ENCODE measurements at places on chromosomes 7 and 10.

DNA sequence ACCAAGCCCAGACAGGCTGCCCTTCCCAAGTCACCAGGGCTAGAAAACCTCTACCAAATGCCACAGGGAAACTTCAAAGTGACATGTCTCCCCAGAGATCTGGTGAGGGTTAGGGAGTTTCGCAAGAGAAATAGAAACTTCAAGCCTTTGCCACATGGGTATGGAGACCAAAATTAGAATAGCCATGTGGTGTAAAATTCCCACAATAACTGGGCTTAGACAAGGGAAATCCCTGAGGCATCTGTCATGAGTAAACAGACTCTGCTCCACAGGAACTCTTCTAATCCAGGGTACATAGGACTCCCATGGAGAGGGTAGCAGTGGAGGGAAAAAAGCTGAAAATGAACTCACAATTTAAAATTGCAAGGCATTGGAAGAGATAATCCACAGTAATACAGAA, 14.3 kb downstream of the ADAM12 start:
- DNase-seq, result no peak

- DNase-seq, result no peak
Measured at GRCh38 chr7:151053751-151054150, 3.9 kb downstream of the CDK5 start.

- no peak for DNase-seq
Measured at GRCh38 chr7:112080441-112080840, 125.8 kb downstream of the DOCK4 start.

DNA sequence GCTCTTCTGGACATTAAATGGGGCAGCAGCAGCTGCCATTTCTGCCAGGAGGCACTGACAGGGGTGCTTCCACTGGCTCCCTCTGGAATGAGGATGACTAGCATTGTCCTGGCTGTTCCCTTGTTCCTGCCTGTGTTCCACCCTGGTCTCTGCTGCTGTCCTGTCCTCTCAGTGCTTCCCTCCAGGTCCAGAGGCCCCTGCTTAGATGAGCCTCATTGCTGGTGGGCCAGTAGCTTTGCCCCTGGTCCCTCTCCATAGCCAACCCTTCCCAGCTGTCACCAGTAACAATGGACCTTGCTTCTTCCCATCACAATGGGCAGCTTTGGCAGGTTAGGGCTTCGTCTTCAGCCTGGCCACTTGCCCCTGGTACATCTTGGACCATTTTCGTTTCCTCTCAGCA, 561.1 kb downstream of the TCERG1L start:
- no peak for DNase-seq

GRCh38 chr7:157715071-157715937, 378.5 kb downstream of the DNAJB6 start:
- no peak for DNase-seq

- no peak for DNase-seq
Measured at GRCh38 chr10:46232666-46233065, 54.1 kb upstream of the ANTXRL start.

DNA sequence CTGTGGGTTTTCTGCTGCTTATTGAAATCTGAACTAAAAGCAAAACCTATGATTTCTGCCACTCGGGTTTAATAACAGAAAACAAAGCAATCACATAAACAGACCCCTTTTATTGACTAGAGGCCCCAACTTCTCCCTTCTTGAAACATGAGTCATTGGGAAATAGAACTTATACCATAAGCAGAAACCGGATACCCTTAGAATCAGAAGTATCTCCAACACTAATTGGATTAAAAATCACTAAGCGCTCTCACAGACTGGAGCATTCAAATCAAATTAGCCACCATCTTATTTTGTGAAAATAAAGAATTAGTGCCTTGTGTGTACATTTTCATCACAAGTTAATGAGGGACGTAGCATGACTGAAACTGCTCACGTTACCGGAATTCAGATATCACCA, 206.9 kb downstream of the WDR11 start:
- DNase-seq, result no peak

DNA sequence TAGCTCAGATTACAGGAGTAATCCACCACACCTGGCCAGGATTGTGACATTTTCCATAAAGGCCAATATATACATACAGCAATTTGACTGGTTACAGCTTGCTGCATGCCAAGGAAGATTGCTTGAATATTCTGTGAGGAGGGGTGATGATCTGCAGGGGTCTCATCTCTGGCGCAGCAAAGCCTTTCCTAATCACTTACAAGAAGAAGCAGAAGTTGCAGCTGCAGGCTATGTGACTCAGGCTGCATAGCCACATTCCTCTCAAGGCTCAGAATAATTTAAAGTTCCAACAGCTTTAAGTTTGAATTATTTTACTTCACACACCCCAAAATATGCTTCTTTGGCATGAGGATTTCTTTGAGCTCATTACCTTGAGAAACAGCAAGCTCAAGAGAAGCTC, 11.4 kb upstream of the RASGEF1A start:
- DNase-seq, result no peak

GRCh38 chr10:98074315-98074911, 44.0 kb upstream of the CRTAC1 start:
- no peak for DNase-seq

GRCh38 chr7:51243631-51244030, 73.0 kb downstream of the COBL start:
- DNase-seq, result no peak

GRCh38 chr7:159156436-159157245, 12.0 kb upstream of the VIPR2 start:
- no peak for DNase-seq

DNA sequence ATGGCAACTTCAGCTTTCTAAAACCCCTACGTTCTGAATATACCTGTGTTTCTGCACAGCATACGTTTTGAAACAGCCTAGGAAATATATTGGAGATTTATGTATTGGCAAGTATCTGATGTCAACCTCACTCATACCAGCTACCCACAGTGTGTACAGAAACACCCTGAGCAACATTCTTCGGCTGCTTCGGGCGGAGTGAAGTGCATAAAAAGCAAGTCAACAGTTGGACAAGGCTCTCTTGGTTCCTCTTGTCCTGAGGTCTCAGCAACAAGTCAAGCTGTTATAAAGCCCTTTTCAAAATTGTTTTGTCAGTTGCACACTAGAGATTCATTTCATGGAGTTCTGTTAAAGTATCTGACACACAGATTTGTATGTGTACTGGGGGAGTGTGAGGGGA, 40.0 kb upstream of the PAPSS2 start:
- no peak for DNase-seq

DNA sequence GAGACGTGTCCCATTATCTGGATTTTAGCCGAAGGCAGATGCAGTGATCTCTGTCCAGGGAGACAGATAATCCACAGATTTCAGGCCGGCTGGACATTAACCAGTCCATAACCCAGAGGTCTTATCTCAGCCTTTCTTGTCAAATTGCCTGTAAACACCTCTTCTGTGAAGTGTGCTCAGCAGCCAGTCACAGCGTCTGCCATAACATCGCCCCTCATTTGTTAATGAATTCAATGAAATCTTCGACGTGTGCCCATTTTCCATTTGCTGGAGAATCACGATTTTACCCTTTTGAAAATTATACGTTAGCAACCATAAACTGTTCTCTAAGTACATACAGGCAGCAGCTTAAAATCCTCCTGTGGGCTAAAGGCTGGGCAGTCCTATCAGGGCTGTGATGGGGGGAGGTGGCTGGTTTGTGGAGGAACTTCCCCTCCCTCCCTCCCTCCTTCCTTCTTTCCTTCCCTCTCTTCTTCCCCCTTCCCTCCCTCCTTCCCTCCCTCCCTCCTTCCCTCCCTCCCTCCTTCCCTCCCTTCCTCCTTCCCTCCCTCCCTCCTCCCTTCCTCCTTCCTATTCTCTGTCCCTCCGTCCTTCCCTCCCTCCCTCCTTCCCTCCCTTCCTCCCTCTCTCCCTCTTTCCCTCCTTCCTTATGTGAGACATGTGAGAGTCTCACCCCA, 26.6 kb upstream of the FAM20C start:
- DNase-seq, result no peak

DNA sequence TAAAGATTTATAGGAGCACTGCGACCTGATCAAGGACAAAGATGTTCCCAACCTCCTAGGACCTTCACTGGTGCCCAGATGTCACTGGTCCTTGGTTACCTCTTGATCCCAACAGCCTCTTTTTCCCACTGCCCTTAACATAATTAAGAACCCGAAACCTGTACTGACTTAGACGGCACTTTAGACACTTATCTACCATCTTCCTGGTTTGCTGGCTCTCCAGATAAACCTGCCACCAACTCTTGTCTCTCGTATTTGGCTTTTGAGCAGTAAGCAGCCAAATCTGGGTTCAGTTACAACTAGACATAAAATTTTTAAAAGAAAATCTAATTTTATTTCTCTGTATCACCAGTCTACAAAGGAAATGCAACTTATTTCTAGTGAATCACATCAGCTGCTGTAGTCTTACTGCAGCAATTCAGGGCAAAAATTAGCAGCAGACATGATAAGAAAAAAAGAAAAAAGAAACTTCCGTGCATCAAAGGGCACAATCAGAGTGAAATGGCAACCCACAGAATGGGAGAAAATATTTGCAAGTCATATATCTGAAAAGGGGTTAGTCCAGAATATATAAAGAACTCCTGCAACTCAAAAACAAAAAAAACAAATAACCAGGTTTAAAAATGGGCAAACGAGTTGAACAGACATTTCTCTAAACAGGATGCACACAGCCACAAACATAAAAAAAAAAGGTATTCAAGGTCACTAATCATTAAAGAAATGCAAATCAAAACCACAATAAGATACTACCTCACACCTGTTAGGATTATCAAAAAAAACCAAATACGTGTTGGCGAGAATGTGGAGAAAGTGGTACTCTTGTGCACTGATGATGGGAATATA, 9.4 kb downstream of the ASB13 start:
- DNase-seq, result no peak

DNA sequence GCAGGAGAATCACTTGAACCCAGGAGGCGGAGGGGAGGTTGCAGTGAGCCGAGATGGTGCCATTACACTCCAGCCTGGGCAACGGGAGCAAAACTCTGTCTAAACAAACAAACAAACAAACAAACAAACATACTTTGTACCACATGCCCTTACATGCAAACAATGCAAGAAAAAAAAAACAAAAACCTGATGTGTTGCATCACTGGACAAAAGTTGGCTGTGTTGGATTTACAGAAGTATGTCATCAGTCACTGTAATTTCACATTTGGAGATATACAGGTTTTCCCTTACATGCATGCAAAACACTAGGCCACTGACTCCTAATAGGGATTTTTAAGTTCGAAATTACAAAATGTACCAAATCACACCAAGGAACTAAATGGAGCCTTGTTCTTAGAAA, 138.5 kb downstream of the SRPK2 start:
- no peak for DNase-seq

DNA sequence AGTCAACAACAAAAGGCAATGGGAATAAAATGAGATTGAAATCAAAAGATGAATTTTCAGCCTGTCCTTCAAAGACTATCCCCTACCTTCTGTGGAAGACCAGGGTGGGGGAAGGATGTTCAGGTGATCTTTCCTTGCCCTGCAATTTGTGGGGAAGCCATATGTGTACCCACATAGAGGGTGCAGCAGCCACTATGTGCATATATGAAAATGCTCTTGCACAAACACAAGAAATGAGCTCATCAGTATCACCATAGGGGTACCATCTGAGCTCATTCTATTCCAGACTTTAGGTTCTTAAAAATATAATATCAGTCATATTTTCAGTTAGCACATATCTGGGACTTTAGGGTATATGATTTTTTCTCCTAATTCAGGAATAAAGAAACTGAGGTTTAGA, 17.7 kb downstream of the GIMAP5 start:
- no peak for DNase-seq

- no peak for DNase-seq
Measured at GRCh38 chr7:148962440-148962822, 65.9 kb downstream of the PDIA4 start.

GRCh38 chr10:122018951-122019413, 30.0 kb downstream of the TACC2 start:
- no peak for DNase-seq

GRCh38 chr10:35415505-35415904, 79.2 kb downstream of the CCNY start:
- DNase-seq, result no peak

DNA sequence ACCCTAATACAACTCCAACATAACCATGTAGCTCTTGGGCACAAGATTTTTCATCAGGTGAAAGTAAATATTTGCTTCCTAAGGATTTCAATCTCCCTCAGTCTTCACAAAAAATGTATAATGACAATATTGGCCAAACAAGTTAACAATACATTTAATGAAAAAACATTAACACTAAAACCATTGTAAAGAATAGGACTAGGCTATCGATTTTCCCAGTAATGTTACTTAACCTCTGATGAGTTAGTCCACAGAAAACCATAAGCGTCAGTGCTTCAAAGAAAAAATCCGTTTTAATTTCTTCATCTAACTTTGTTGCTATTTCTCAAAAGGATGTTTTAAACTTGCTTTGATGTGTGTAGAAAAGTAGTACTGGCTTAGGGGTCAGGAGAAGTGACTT, 1.2 kb downstream of the ZNF33B start:
- DNase-seq, result no peak

- DNase-seq, result no peak
Measured at GRCh38 chr10:78278058-78278404, 244.4 kb downstream of the RPS24 start.

DNA sequence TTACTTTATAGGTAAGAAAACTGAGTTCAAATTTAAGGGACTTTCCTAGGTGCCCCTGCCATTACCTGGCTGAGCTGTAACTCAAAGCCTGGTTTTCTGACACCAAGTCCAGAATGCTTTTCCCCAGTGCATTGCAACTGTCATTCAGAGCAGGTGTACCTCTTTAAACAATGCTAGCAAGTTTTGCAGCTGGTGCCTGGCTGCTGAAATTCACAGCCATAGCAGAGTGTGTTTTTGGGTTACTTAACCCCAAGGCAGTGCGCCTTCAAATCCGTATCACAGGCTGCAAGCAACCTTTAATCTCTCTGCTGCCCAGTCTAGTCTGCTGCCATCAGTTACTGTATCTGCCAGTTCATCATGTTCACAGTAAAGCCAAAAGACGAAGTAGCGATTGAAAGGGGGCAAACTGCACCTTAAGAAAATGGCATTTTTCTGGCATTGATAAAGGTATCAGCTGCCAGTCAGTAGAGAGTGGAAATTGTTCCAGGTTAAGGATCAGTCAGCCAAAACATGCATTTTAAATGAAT, 265.4 kb downstream of the CSTF2T start:
- no peak for DNase-seq

DNA sequence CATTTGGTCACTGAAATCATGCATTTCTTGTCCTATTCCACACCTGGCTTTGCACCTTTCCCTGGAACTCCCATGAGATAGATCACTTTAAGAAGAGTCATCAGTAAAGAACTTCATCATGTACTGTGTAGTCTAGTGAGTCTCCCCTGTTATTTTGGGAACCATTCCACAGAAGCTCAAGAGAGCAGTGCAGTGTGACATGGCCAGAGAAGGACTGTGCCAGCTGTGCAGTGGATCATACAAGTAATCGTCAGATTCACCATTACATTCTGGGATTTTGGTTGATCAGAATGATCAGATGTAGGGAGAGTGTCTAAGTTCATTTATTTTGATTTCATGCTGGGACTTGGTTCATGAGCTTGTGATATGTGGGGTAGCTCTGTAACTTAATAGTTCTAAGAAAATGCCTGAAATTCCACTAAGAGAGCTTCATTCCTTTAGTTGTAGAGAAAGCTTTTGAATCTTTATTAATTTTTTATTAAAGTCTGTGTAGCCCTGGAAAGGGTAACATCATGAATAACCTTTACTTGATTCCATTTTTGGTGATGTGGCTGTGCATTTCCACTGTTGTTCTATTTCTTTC, 166.8 kb downstream of the SUGCT start:
- DNase-seq, result no peak
